ENCODE measurements at places on chromosomes 6 and 20.

DNA sequence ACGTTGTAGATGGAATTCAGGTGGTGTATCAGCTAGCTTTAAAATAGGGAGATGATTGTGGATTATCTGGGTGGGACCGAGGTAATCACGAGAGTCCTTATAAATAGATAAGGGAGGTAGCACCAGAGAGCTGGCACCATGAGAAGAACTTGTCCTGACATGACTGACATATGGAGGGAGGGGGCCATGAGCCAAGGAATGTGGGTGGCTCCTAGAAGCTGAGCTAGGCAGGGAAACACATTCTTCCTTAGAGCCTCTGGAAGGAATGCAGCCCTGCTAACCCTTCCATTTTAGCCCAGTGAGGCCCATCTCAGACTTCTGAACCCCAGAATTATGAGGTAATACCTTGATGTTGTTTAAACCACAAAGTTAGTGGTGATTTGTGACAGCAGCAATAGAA, 321.1 kb upstream of the SULF2 start:
- no peak for DNase-seq

- no peak for DNase-seq
Observed at GRCh38 chr6:92174398-92175073, 1244.8 kb downstream of the EPHA7 start.

GRCh38 chr20:1437235-1437904, 29.3 kb downstream of the NSFL1C start:
- no peak for DNase-seq

- no peak for DNase-seq
Observed at GRCh38 chr6:111941686-111942330, 68.6 kb upstream of the FYN start.

GRCh38 chr6:76992553-76992952, 470.7 kb downstream of the HTR1B start:
- no peak for DNase-seq

DNA sequence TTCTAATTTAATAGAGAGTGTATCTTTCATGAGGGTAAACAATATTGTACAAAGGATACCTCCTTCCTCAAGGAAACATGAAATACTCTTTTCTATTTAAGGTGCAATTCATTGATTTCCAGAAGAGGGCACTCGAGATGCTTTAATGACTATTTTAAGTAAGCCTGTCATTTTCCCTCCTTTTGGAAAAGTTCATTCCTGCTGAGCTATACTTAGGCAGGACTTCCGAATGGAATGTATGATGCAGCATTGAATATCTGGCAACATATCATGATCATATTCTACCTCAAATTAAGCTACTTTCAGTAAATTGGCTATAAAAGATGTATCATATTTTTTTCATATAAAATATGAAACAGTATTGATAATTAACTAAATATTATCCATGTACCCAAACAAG, 5.0 kb downstream of the DST start:
- DNase-seq, result no peak

DNA sequence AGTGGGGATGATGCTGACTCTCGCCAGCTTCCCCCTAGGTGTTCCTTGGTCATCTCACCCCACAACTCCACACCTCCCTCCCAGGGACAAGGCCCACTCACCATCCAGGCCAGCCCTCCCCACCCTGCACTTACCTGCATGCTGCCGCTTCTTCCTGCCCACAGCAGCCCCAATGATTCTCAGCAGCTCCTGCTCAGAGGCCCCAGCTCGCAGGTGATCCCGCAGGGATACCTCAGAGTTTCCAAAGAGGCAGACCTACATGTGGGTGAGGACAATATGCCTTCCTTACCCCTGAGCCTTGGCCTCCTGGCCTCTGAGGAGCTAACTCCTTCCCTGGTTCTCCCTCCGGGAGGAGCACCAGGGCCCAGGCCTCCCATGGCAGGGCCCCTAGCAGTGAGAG, 24.6 kb downstream of the MOCS1 start:
- DNase-seq, result no peak

DNA sequence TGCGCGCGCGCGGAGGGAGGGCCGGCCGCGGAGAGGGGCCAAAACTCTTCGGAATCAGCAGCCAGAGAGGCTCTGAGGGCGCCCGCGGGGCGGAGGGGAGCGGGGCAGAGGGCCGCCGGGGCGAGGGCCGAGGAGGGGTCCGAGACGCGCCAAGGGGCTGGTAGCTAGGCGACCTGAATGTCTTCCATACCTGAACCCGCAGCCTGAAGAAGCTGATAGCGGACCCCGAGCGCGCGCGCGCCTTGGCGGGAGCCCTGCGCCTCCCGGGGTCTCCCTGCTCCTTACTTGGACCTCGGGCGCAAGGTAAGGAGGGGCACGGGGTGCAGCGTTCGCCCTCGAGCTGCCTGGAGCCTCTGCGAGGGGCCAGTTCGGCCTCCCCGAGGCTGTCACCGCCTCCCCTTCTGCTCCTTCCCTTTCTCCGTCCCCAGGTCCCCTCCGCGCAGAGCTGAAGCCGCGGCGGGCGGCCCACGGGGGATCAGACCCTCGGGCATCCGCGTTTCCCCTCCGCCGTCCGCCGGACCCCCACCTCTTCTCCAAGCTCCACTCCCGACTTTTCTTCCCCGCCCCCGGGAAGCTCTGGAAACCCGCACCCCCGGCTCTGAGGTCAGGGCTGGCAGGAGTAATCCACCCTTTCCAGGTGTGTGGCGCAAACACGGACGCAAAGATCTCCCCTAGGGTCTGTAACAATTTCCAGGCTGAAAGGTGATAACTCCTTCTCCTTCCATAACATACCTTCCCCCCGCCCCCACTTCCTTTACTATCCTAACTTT, 13.1 kb upstream of the DEK start:
- DNase-seq, result peak; percentile 61

GRCh38 chr6:46651006-46651405, 1.6 kb downstream of the CYP39A1 start:
- DNase-seq, result no peak

DNA sequence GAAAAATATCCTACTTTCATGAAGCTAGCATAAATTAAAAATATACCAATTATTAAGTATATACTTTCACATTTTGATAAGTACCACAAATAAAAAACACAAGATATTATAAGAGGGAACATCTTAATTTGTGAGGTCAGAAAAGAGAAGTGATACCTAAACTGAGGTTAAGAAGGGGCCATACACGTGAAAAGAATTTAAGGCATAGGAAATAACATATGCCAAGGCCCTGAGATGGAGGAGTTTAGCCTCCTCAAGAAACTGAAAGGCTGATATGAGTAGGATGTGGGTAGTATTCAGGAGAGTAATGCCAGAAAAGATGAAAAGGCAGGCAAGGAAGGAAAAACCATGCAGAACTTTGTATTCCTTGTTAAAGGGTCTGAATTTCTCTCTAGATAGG, 116.6 kb upstream of the HTR1E start:
- no peak for DNase-seq

GRCh38 chr6:150894935-150895552, 29.5 kb downstream of the MTHFD1L start:
- DNase-seq, result peak; percentile 85

- no peak for DNase-seq
Observed at GRCh38 chr6:37122861-37123260, 47.1 kb upstream of the PIM1 start.
